Fibroblast of the aortic adventitia (primary cell): ENCODE measurements at places on chromosomes 2 and 18. TPM values are rescaled to one million over a fixed set of nuclear protein-coding genes. Genes with fewer than 3 reads are reported as not detected.

The FEV gene
- not detected in 2 replicates for total RNA-seq

The CPS1 gene
- total RNA-seq: 24.6 and 35.7 TPM in 2 replicates

The IL36B gene
- not detected in 2 replicates for total RNA-seq

The ZNF532 gene
- 17.3 and 42.6 TPM in 2 replicates for total RNA-seq

The DUSP2 gene
- 0.36 and 1.4 TPM in 2 replicates for total RNA-seq

The SERPINB3 gene
- not detected in 2 replicates for total RNA-seq

The SLC9A4 gene
- not detected in 2 replicates for total RNA-seq

The C18orf63 gene
- not detected in 2 replicates for total RNA-seq

The OR6B2 gene
- not detected in 2 replicates for total RNA-seq

The PCBP1 gene
- total RNA-seq: 13.0 and 68.5 TPM in 2 replicates

The NRBP1 gene
- total RNA-seq: 40.1 and 118 TPM in 2 replicates

The MZT2A gene
- total RNA-seq: 66.8 and 172 TPM in 2 replicates

The TYMS gene
- 1.1 and 25.7 TPM in 2 replicates for total RNA-seq

The CYP1B1 gene
- total RNA-seq: 146 and 199 TPM in 2 replicates

The GALNT5 gene
- total RNA-seq: 11.4 and 38.3 TPM in 2 replicates

The TBR1 gene
- total RNA-seq: not detected in 2 replicates

The ELP2 gene
- total RNA-seq: 83.3 and 119 TPM in 2 replicates

The MYL1 gene
- not detected in 2 replicates for total RNA-seq

The TMEM178A gene
- total RNA-seq: 0.36 TPM in 1 of 2 replicates, not detected in the other

The PDE1A gene
- 18.7 and 34.9 TPM in 2 replicates for total RNA-seq

The CHRNA1 gene
- not detected in 2 replicates for total RNA-seq

The LYG2 gene
- total RNA-seq: not detected in 2 replicates

The RIF1 gene
- 66.7 and 122 TPM in 2 replicates for total RNA-seq

The RFTN2 gene
- total RNA-seq: 6.4 and 16.4 TPM in 2 replicates
